Choroid plexus epithelial cell (primary cell): ENCODE measurements at places on chromosomes 4 and X.
A peak's percentile ranks its signal among the peaks of the same experiment; 100 is the strongest.

- no peak for DNase-seq
These were observed 41.3 kb upstream of the BCLAF3 start for GRCh38 chrX:20032201-20032600.

GRCh38 chr4:48254381-48255071, 15.1 kb downstream of the TEC start:
- DNase-seq, result peak; percentile 85

DNA sequence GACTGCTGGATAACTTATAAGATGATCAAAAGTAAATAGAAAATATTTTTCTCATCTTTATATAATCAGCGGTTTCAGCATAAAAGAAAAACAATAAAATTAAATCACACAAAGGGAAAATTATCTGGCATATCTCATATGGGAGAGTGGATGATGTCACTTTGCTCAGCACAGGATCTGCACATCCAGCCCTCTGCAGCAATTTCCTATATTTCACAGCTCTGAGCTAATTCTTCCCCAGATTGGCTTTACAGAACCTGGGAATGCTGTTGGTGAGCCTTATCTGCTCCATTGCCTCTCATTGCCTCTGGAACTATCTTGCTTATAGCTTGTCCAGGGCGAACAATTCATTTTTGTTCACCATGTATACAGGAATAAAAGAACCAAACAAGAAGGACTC, 21.0 kb downstream of the FREM3 start:
- no peak for DNase-seq

GRCh38 chr4:40992472-40993295, 221.7 kb downstream of the APBB2 start:
- peak; percentile 93 for DNase-seq

- DNase-seq, result no peak
These were observed 1138.8 kb downstream of the ARAP2 start for GRCh38 chr4:35105486-35105885.

DNA sequence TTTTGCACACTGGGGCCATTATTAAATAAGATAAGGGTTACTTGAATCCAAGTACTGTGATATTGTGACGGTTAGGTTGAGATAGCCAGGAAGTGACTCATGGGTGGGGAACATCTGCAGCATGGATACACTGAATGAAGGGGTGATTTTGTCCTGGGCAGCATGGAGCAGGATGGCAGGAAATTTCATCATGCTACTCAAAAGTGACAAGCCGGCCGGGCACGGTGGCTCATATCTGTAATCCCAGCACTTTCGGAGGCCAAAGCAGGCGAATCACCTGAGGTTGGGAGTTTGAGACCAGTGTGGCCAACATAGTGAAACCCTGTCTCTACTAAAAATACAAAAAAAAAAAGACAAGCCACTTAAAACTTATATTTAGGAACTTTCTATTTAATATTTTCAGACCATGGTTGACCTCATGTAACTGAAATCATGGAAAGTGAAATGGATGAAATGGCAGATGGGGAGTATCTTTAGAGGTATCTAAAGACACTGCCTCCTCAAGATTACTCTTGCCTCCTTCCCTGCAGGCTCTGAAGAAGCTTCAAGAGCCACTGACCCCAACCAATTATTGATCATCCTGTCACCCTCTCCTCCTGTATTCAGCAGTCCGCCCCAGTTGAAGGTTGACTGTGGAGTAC, 3.9 kb upstream of the TRIM60 start:
- no peak for DNase-seq

DNA sequence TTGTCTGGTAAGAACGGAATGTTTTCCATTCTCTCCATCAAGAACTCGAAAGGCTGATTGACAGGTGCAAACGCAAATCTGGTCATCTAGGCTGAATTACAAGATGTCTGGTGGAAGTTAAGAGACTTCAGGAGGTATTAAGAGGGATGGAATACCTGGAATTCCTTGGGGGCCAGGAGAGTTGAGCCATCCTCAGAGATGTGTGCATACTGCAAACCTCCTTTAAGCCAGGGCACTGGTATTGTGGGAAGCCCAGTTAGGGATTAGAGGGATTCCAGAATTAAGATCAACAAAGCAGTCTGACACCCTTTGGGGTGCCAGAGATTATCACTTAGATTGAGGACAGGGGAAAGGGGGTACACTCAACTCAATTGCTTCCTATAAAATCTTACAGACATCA, 151.4 kb downstream of the VCX3A start:
- no peak for DNase-seq

DNA sequence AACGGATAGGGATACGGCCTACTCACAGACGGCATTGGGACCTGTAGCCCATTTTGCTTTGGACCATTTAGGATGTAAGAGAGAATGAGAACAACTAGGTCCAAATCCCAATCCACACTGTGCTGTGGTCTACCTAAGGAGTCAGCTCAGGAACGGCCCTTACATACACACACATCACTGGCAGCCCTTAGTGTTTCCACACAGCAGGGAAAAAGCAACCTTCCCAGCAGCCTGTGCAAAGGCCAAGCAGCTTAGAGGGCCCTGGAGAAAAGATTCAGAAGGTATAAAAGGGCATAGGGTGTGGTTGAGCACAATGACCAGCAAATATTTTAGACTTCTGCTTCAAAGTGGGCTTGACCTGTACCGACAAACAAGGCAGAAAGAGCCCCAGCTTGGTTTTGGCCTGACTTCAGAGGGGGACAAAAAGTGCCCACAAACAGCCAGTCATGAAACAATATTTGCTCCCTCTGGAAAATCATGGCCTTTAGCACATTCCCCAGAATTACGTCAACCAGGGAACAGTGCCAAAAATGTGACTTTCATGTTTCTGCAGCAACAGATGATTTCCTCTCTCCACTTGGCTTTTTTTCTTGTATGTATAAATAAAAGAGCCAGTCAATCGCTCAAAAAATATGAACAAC, 359.5 kb upstream of the FGF16 start:
- peak; percentile 23 for DNase-seq

GRCh38 chr4:71827826-71828225, 43.9 kb upstream of the GC start:
- no peak for DNase-seq

- no peak for DNase-seq
These were observed 75.9 kb upstream of the LSM6 start for GRCh38 chr4:146099585-146099984.

- DNase-seq, result no peak
These were observed 69.3 kb upstream of the PDE5A start for GRCh38 chr4:119697887-119698393.

DNA sequence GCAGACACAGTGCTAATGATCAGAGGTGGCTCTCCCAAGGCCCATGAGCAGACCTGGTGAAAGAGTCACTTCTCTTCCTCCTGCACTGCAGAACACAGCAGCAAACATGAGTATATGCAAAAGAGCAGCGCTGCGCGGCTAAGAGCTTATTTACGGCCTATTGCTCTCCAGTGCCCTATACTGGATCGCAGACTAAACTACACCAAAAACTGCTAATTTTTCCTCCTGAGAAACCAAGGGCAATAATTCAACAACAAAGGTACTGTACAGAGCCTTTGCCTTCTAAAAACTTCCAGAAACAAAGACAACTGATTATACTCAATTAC, 702.5 kb downstream of the ARAP2 start:
- no peak for DNase-seq

GRCh38 chr4:15897577-15897976, 41.0 kb downstream of the FGFBP1 start:
- no peak for DNase-seq

DNA sequence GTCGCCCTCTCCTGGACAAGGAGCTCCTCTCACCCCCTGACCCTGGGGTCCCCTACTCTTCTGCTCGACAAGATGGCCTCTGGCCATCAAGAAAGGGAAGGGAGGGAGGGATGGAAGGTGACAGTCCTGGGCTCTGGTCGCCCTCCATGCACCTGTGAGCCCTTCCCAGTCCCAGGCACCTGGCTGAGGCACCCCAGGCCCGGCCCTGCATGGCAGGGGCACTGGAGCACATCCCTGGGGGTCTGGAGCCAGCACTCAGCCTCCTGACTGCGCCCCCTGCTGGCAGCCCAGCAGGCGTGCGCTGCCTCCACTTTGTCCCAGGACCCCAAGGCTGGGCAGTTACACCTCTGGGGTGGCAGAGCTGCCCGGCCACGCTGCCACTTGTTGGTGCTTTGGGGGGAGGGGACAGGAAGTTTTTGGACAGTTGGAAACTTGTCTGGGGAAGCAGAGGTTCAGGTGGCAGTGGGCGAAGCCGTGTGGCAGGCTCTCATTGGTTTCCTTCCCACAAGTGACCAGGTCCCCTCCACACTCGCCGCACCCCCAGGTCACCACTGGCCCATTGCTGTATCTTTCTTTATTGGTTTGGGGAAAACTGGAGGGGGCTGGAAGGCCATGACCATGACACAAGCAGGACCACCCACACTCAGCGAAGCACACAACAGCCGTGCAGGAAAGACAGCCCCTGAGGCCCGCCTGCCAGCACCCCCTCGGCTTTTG, 4.3 kb downstream of the PNCK start:
- DNase-seq, result peak; percentile 14

- DNase-seq, result no peak
These were observed 117.6 kb downstream of the PALLD start for GRCh38 chr4:168614281-168615057.

DNA sequence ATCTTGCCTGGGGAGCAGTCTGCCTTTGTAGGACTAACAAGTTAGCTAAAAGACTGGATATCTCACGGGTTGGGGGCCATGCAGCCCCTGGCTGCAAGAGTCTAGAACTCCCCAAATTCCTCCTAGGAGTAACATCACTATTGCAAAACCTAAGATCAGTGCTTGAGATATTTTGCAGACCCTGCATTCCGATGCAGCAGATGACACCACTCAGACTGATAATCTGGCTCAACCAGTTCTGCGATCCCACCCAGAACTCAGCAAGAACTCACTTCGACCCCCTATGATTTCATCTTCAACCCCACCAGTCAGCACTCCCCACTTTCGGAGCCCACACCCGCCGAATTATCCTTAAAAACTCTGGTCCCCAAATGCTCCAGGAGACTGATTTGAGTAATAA, 834.0 kb downstream of the C4orf33 start:
- DNase-seq, result no peak
